Choroid plexus epithelial cell (primary cell): ENCODE measurements at places on chromosomes 12 and 14.

DNA sequence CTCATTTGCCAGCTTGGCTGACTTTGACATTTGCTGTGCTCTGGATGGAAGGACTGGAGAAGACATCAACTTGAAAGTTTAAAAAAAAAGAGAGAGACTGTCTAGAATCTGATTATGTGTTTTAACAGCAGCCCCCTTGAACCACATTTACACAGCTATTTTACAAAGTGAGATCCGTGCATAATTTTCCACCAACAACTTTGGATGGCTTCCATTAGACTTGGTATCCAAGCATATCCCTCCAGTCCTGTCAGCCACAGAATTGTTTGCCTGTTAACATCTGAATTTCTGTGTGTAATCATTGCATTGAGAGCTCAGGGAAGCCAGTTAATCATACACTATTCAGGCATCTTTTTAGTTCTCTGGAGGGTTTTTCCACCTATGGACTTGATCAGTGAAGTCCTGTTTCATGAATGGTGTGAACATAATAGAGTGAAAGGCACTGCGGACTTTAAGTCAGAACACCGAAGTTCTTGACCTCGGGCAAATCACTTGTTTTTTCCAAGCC, 93.7 kb downstream of the SAMD4A start:
- no peak for DNase-seq

DNA sequence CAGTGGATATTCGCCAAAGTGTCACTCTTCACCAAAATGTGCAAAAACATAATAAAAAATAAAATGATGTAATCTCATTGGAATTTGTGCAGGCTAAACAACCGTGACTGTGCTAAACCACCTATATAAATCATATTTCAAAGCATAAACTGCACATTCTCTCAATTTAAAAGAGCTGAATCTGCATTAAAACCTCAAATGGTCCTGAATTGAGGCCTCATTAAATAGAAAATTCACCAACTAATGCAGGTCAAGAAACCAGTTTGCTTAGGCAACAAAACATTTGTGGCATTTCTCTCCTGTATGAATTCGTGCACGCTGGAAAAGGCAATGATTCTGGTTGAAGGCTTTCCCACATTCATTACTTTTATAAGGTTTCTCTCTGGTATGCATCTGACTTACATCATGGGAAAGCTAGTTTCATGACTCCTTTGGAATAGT, 80.1 kb upstream of the IFNG-AS1 start:
- peak; percentile 57 for DNase-seq

DNA sequence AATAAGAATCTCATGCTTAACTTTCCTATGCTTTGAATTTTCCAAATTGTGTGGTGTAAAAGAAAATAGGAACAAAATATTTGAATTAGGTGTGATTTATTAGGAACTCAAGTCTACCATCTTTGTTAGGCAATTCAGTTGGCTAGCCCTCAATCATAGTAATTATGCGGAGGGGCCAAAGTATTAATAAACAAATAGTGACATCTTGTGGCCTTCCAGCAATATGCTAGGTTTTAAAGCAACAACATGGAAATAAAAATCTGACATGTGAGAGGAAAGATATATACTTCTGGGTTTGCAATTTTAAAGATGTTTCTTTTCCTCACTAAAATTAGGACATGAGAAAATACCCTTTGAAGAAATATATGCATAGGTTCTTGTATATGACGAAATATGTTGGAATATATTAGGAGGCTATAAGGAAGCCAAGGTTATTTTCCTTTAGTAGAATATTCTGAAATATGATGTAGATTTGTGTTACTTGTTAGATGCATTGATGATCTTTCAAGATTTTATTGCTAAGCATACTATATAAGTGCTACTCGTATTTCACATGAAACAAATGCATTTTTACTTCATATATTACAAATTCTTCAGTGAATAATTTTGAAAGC, 200.4 kb downstream of the PTPRO start:
- peak; percentile 76 for DNase-seq

DNA sequence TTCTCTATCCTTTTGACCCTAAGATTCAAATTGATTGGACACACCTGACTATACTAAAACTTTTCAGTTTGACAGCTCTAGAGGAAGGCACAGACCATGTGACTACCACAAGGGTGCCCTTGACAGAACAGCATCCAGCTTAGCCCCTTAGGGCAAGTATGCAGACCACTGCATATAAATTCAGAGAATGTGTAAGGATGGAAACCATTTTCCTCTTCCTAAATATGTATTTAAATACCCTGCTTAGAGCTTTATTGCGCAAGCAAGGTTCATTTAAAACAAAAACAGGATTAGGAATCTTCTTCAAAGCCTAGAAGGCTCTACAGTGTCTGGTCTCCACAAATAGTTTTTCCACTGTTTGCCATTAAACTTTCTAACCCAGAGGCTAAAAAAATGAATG, 202.8 kb downstream of the MED13L start:
- DNase-seq = no peak

- no peak for DNase-seq
Measured at GRCh38 chr14:34093883-34094282, 143.0 kb upstream of the EGLN3 start.

- DNase-seq = no peak
Measured at GRCh38 chr12:8661751-8662150, 875 bp downstream of the MFAP5 start.

- DNase-seq = no peak
Measured at GRCh38 chr14:89365061-89365801, 51.8 kb downstream of the FOXN3 start.

GRCh38 chr14:105476097-105476830, 1.6 kb downstream of the CRIP2 start:
- no peak for DNase-seq
